ENCODE measurements at places on chromosomes 3 and 15. TPM values are rescaled to one million over a fixed set of nuclear protein-coding genes. Genes with fewer than 3 reads are reported as not detected.

DNA sequence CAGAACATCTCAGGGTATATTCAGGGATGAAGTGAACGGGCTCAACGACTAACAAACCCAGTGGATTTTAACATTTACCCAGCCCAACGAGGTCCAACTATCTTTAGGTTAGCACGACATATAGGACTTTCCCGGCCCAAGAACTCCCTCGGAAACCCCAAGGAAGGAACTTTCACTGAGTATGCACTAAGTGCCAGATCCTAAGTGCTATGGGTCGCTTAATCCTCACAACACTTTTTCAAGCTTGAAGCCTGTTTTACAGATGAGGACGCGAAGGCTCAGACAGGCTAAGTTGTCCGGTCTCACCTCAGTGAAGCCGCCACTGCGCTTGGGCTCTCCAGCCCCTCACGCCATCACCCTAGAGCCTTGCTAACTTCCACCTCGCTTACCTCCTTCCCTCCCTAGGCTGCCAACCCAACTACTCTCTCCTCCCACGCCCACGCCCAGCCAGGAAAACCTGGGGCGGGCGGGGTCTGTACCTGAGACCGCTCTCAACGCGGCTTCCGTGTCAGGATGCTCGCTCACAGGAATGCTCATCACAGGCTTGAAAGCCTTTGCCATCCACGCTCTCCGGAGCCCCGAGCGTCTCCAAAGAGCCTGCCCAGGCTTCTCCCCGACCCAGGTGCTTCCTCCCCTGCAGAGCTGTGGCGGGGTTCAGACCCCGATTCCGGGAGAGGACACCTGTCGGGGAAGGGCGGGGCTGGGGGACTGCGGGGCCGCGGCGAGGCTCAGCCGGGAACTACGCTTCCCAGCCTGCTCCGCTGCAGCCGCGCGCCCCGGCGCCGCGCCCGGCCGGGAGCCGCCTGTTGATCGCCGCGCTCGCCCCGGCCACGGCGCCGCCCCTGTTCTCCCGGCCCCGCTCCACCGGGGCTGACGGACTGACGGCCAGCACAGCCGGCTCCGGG lies at the start of gene TMOD2:
TMOD2 (plus strand) TSS at position 806 of the 905 bp plus-strand sequence. CDS start 14,845 bp downstream, outside the sequence.
- peak; percentile 52 for DNase-seq

- DNase-seq, result no peak
Measured at GRCh38 chr15:59998950-59999611, 5.0 kb upstream of the FOXB1 start.

DNA sequence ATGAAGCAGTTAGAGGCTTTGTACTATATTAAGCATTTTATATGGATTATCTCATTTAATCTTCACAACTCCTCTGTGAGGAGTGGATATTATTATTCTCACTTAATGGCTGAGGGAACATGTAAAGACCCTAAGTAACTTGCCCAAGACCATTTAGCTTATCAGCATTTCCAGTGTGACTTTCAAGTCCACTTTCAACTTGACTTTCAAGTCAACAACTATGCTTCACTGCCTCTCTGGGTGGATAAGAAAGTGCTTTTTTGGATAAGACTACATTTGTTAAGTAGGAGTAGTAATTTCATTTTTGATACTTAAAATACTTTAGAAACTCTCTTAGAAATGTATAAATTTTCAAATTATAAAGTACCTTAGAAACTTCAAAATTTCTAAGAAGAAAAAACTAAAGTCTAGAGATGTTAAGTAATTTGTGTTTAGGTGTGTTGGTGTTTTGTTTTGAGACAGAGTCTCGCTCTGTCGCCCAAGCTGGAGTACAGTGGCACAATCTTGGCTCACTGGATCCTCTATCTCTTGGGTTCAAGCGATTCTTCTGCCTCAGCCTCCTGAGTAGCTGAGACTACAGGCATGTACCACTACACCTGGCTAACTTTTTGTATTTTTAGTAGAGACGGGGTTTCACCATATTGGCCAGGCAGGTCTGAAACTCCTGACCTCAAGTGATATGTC lies 71.8 kb downstream of the MINDY2 start:
- DNase-seq, result no peak

DNA sequence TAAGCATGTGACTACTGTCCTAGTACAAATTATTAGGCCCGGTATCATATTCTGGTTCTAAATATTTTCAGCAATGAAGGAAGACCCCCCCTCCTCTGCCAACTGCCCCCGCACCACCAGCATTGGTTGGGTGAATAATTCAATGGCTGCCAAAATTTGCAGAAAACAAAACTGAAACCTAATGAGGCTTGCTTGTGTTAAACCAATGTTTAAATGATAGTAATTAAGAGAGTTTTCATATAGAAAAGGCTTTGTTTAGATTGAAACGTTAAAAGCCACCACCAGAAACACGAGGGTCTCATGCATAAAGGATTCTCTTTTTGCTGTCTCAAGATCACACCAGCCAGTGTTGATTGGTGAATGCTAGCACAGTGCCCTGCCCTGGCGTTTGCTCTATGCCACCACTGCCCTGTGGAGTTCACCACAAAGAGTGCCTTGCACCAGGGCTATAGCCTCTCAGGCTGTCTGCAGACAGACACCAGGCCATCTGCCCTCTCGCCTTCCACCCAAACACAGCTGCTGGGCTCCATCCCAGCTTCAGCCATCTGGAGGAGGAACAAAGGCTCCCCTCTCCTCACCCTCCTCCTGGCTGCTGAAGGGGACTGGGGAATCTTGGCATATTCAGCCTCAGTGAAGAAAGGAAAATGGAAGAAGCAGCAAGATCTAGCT lies 200.3 kb upstream of the PFN2 start:
- DNase-seq, result no peak

GRCh38 chr3:42222942-42223693 lies 42.9 kb downstream of the CCK start:
- no peak for DNase-seq

- DNase-seq, result no peak
Measured at GRCh38 chr3:24182756-24183155, 237.7 kb downstream of the NR1D2 start.

DNA sequence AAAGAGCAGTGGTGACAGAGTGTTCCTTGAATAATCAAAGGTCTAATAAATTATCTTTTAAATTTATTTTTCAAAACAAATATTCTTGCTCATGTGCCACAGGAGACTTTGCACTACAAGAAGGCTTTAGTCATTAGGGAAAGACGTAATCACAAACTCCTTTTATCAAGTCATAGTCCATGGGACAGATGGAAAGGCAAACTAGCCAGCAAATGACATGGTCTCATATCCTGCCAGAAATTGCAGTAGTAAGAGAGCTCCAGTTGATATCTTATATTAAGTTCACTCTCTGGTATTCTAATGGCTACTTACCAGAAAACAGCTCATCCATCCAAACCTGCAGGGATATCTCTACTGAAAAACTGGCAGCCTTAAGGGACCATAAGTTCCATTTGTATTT lies 225.0 kb upstream of the TP63 start:
- no peak for DNase-seq

DNA sequence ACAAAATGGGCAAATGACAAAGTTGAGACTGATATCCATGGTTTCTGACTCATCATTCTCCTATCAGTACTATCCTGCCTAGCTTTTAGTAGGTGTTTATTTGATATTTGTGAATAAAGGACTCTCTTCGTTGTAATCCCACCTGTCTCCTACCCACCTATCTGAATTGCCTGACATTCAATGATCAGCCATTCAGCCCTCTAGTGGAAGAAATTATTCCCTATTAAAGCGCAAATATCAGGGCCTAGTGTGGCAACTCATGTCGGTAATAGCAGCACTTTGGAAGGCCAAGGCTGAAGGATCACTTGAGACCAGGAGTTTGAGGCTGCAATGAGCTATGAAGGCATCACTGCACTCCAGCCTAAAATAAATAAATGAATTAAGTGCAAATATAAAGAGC lies 195.7 kb upstream of the SETMAR start:
- no peak for DNase-seq

DNA sequence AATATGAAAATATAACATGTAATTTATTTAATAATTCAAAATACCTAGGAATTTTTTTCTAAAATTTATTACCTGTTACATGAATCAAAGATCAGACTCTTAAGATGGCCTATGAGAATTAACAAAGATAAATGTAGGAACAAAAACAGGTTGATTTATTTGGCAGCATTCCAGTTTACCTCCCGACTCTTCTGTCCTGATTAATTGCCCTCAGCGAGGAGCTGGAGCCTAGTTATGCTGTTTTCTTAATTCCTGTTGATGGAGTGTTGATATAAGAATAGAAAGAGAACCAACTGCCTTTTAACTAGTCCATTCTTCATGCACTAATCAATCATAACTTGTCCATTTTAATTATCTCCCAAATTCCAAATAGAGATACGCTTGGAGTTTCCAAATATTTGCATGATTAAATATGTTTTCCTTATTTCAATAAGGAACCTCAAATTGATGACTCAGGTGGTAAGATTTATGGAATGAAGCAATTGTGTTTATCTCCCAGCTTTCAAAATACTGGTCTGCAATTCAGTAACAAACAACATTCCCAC lies 10.6 kb upstream of the CPB1 start:
- no peak for DNase-seq

GRCh38 chr3:121431726-121432517 lies 113.9 kb downstream of the POLQ start:
- DNase-seq, result no peak

- DNase-seq, result no peak
Measured at GRCh38 chr3:111351334-111351733, 190.7 kb upstream of the CD96 start.

DNA sequence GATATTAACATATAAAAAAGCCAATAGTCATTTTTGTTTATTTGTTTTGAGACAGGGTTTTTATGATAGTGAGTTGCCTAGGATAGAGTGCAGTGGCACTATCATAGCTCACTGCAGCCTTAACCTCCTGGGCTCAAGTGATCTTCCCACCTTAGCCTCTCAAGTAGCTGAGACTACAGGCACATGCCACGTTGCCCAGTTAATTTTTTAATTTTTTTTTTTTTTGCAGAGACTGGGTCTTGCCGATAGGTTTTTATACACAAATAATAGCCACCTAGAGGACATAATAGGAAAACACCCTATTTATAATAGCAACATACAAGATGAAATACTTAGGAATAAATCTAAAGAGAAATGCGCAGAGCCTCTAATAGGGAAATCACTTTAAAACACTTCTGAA lies 13.3 kb downstream of the EIF3J start:
- no peak for DNase-seq

GRCh38 chr15:74568594-74568993 lies 27.6 kb downstream of the ARID3B start:
- DNase-seq, result no peak

GRCh38 chr15:99592145-99592791 lies 26.5 kb downstream of the MEF2A start:
- no peak for DNase-seq

GRCh38 chr3:189983612-189984011 lies 137.1 kb downstream of the P3H2 start:
- DNase-seq, result no peak

DNA sequence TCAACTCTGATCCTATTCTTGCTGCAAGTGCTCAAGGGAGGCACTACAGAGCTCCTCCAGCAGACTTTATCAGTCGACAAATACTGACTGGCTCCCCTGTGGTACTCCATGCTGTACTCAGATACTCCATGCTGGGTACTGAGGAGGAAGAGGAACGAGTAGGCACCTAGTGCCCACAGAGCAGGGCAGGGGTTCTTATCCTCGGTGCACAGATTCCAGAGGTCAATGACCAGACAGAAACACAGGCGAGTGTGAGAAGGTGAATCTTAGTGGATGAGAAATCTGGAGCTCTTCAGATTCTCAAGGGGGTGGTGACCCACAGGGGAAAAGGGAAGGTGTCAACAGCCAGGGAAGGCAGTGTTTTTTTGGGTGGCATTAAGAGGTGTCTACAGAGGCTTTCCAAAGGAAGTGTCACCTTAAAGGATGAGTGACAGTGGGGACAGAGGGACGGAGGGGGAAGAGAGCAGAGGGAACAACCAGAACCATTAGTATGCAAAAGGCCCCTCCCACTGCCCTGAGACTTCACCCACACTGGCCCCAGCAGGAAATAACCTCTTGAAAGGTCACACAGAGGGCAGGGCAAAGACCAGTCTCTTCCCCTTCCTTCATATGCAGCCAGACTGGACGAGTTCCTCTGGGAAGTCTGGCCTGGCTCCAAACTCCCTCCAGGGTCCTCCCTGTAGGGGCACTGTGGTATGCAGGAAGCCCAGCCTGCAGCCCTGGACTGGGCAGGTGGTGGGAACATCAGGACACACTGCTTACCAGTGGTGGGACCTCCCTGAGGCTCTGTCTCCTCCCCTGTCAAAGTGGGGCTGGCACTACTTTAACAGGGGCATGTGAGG lies 27.5 kb downstream of the CCDC12 start:
- DNase-seq, result peak; percentile 64

GRCh38 chr3:45011756-45012508 lies 14.2 kb upstream of the CLEC3B start:
- peak; percentile 88 for DNase-seq

- DNase-seq, result no peak
Measured at GRCh38 chr15:41698779-41699178, 38.6 kb downstream of the MGA start.

GRCh38 chr3:124097362-124098131 lies 105.6 kb upstream of the ROPN1 start:
- no peak for DNase-seq

DNA sequence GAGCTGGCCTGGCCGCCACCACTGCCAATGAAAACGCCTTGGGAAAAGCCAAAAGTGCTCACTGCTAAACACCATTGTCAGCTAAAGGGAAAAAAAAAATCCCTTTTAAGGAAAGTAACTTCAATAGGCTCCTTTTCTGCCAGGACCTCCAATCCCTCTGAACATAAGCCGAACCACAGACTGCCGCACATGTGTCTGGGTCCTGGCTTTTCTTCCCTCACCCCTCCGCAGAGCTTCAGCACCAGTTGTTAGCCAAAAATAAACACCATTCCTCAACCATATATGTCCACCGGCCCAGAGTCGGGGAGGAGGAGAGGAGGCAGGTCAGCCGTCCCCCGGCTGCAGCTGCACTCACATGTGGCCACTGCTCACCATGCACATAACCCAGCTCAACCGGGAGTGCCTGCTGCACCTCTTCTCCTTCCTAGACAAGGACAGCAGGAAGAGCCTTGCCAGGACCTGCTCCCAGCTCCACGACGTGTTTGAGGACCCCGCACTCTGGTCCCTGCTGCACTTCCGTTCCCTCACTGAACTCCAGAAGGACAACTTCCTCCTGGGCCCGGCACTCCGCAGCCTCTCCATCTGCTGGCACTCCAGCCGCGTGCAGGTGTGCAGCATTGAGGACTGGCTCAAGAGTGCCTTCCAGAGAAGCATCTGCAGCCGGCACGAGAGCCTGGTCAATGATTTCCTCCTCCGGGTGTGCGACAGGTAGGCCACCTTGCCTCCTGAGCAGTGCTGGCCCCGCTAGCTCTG lies at the start of gene FBXL22:
FBXL22 (plus strand) TSS at position 350 of the 753 bp plus-strand sequence; CDS start at position 356, 6 bp downstream.
- peak; percentile 84 for DNase-seq

GRCh38 chr3:151387432-151387831 lies 2.9 kb upstream of the P2RY12 start:
- no peak for DNase-seq

The UQCRC1 gene
- polyA plus RNA-seq, result 865 TPM

The PIK3CA gene
- polyA plus RNA-seq, result 4.6 TPM

The TRAIP gene
- polyA plus RNA-seq, result 0.81 TPM

The PLA2G4E gene
- 0.07 TPM for polyA plus RNA-seq

The TAGLN3 gene
- 0.52 TPM for polyA plus RNA-seq

The GCSAM gene
- not detected for polyA plus RNA-seq

The ZXDC gene
- 8.2 TPM for polyA plus RNA-seq
